CD4-positive, alpha-beta memory T cell (primary cell): ENCODE measurements at places on chromosomes 6 and 20. TPM values are rescaled to one million over a fixed set of nuclear protein-coding genes. Genes with fewer than 3 reads are reported as not detected.
A peak's percentile ranks its signal among the peaks of the same experiment; 100 is the strongest.

DNA sequence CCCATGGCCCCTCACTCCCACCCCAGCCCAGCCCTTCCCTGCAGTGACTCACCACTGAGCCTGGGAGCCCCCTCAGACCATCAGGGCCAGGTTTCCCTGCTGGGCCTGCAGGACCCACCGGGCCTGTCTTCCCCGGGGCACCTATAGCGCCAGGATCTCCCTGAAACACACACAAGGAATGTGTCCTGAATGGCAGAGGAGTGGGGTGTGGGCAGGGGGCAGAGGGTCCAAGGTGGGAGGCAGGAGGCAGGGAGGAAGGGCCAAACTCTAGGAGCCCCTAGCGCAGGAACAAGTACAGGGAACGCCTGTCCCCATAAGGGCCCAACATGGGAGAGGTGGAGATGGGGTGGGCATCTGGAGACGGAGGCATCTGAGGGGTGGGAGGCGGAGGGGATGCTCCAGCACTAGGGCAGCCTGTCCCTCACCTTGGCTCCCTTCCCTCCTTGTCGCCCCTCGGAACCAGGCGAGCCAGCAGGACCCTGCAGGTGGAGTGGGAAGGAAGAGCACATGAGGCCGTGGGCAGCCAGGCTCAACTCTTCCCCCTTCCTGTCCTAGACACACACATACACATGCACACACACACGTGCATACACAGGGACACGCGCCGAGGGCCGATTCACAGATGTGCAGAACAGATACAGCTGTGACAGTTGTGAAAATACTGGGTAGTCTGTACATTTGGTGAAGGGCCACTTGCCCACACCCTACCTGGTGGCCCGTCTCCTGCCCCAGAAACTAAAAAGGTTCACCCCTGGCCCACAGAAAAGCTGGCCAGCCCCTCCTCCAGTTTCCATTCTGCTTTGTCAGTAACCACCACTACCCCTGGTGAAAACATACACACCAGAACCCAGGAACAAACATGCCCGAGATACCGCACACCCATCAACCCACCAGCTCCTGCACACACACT lies 24.6 kb downstream of the COL11A2 start:
- DNase-seq, result no peak
- H3K27me3 ChIP-seq, result no peaks in the 10 kb centered on the region
- no peaks in the 10 kb centered on the region for H3K4me1 ChIP-seq
- no peak overlapping the region for H3K27ac ChIP-seq
- H3K36me3 ChIP-seq, result no peaks in the 10 kb centered on the region
- H3K4me3 ChIP-seq, result no peak overlapping the region

DNA sequence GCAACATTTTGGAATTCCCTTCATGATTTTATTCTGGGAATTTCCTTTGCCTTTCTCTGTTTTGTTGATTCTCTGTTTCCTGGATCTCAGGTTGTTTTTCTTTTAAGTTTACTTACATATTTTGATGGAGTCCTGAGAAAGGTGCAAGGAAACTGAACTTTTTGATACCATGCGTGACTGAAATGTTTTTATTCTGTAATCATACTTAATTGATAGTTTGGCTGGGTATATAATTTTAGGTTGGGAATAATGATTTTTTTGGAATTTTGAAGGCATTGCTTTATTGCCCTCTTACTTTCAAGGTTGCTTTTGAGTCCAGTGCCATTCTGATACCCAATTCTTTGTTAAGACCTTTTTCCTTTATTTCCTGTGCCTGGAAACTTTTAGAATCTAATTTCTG lies 45.2 kb downstream of the LRRC1 start:
- H3K4me3 ChIP-seq, result no peak overlapping the region
- no peak for DNase-seq
- H3K27ac ChIP-seq, result no peak overlapping the region

- no peaks in the 10 kb centered on the region for H3K36me3 ChIP-seq
- H3K4me1 ChIP-seq, result peaks cover 40% of the 10 kb centered on the region
- DNase-seq, result no peak
Measured at GRCh38 chr6:37017606-37018197, 12.2 kb downstream of the FGD2 start.

- H3K27me3 ChIP-seq, result no peaks in the 10 kb centered on the region
- no peaks in the 10 kb centered on the region for H3K36me3 ChIP-seq
- H3K4me3 ChIP-seq, result no peak overlapping the region
- DNase-seq, result no peak
Measured at GRCh38 chr20:40110311-40110831, 578.7 kb downstream of the MAFB start.

DNA sequence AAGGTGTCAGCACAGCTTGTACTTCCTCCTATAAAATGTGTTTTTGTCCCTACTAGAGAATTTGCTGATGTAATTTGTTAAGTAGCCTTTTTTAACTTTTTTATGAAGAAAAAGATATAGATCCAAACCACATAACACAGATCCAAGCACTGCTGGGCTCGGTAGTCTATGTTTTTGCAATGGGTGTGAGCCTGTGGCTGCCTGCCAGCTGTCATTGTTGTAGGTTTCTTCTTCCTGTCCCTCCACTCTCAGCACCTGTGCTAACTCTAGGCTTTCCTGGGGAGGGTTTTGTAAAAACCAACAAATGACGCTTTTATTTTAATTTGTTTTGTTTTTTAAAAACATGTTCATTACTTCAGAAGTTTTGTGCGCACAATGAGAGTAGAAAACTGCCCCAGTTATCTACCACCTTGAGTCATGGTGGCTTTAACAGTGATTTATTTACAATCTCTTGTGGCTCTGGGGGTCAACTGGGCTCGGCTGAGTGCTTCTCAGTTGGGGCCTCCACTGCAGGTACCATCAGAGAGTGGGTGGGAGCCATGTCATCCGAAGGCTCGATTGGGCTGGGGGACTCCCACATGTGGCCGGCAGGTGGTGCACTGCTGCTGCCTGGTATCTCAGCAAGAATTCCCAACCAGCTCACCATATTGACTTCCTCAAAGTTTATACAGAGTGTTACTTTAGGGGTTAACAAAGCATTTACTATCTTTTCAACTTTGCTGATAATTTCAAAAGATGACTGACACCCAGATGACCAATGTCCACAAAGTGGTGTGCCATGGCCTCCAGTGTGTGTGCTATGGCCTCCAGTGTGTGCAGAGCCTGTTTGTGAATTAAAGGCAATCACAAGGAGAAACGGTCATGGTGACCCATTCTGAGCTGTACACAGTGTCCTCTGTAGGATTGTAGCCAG lies 3.0 kb upstream of the CCR6 start:
- peak; percentile 85 for DNase-seq
- peaks cover 85% of the 10 kb centered on the region for H3K4me1 ChIP-seq
- H3K27me3 ChIP-seq, result no peaks in the 10 kb centered on the region
- peak overlapping the region; percentile 40 for H3K4me3 ChIP-seq
- peak overlapping the region; percentile 63 for H3K27ac ChIP-seq

DNA sequence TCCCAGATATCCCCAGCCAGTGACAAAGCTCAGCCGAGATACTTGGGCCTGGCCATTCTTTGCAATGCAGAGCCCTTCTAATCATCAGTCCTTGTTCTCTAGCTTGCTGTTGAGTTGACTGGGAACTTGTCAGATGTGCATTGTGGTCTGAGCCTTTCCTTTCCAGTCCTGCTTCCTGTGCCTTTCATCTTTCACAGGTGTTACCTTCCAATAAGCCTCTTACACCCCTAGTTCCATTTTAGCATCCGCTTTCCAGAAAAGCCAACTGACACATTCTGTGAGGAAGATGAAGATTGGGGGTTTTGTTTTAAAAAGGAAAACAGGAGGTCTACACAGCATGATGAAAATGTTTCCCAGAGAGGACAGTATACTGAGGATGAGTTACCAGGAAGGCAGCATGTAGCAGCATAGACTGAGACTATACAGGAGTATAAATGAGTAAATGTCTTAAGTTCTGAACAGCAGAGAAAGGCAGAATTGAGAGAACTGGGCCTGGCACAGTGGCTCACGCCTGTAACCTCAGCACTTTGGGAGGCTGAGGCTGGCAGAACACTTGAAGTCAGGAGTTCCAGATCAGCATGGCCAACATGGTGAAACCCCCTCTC lies 5.6 kb upstream of the CEP85L start:
- H3K4me1 ChIP-seq, result peaks cover 63% of the 10 kb centered on the region
- peak overlapping the region; percentile 23 for H3K27ac ChIP-seq
- no peaks in the 10 kb centered on the region for H3K27me3 ChIP-seq
- H3K4me3 ChIP-seq, result no peak overlapping the region
- no peaks in the 10 kb centered on the region for H3K36me3 ChIP-seq

DNA sequence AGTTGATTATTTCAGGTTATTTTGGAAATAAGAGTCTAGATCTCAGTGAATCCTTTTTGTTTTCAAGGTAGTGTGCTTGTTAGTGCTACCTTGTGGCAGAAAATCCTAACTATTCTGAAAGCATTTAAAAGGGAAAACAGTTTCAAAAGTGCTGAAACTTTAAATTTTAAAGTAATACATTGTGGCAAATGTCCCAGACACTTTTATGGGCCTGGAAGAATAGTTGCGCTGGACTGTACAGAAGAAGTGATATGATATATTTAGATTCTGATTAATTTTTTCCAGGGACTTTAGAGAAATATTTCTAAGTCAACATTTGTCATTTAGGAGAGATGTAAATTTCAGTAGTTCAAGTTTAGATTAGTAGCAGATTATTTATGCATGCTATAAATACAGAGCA lies 96.7 kb upstream of the BMP5 start:
- H3K4me1 ChIP-seq, result no peaks in the 10 kb centered on the region
- H3K27ac ChIP-seq, result no peak overlapping the region
- no peak for DNase-seq
- H3K4me3 ChIP-seq, result no peak overlapping the region
- no peaks in the 10 kb centered on the region for H3K27me3 ChIP-seq

DNA sequence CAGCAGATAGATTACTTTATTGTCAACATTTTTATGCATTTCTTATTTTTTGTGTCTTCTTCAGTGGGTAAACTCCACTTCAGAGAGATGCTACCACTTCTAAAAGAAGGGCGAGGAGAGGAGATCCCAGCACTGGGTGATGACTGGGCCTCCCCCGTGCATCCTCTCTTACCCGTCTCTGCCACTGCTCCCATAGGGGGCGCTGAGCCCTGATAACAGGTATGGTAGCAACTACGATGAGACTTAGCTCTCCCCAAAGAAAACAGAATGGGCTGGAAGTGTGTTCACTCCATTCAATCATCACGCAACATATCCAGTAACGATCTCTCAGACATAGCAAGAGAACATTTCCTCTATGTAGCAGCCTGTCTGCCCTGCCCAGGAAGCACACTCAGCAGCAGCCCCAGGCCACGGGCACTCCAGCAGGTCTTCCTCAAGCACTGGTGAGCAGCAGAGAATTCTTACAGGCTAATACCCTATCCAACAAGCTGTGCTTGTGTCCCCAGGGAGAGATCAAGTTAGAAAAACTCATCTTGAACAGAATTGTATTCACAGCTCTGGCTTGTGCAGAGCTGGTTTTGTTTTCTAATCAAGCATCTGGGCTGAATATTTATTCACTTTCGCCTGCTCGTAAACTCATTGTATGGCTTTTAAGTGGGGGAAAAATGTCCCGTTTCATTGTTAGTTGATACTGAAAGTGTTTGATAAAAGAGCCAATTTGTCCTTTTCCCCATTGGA lies 533.1 kb upstream of the CDH4 start:
- no peak for DNase-seq
- H3K36me3 ChIP-seq, result no peaks in the 10 kb centered on the region
- no peak overlapping the region for H3K27ac ChIP-seq
- no peak overlapping the region for H3K4me3 ChIP-seq

GRCh38 chr6:167547751-167548150 lies 222.9 kb downstream of the TTLL2 start:
- no peaks in the 10 kb centered on the region for H3K4me1 ChIP-seq
- no peaks in the 10 kb centered on the region for H3K36me3 ChIP-seq
- DNase-seq, result no peak
- no peaks in the 10 kb centered on the region for H3K27me3 ChIP-seq

DNA sequence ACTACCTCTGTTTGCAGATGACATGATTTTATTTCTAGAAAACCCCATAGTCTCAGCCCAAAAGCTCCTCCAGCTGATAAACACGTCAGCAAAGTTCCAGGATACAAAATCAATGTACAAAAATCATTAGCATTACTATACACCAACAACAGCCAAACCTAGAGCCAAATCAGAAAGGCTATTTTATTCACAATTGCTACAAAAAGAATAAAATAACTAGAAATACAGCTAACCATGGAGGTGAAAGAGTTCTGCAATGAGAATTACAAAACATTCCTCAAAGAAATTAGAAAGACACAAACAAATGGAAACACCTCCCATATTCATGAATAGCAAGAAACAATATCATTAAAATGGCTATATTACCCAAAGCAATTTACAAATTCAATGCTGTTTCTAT lies 65.6 kb upstream of the HTR1E start:
- H3K36me3 ChIP-seq, result no peaks in the 10 kb centered on the region
- H3K4me3 ChIP-seq, result no peak overlapping the region
- DNase-seq, result no peak
- H3K4me1 ChIP-seq, result no peaks in the 10 kb centered on the region

DNA sequence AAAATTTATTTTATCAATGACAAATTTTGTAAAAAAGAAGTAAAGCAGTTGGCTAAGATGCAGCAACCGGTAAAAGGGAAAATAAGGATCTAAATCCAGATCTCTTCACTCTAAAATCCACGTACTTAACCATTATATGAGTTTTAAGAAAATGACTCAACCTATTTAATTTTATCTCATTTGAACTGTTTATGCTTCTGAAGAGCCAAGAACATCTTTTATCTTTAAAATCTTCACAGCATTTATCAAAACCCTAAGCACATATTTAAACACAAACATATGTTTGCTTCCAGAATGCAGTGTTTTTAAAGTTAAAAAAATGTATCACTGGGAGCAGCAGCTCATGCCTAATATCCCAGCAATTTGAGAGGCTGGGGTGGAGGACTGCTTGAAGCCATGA lies 339.2 kb downstream of the NKAIN2 start:
- no peaks in the 10 kb centered on the region for H3K36me3 ChIP-seq
- no peaks in the 10 kb centered on the region for H3K27me3 ChIP-seq
- no peak overlapping the region for H3K27ac ChIP-seq
- H3K4me3 ChIP-seq, result no peak overlapping the region

FOXA2 gene
- total RNA-seq, result not detected

PRPH2 gene
- not detected for total RNA-seq

CLIC5 gene
- 18.4 TPM for total RNA-seq

BPIFB2 gene
- not detected for total RNA-seq

CD93 gene
- 1.3 TPM for total RNA-seq

TMEM151B gene
- not detected for total RNA-seq

BACH2 gene
- total RNA-seq, result 44.4 TPM
